Stimulated activated CD8-positive, alpha-beta memory T cell treated with anti-CD3 and anti-CD28 coated beads, Interleukin-12 subunit alpha, Interleukin-12 subunit beta, amount 100 ng/mL, for 4 hours (primary cell): ENCODE measurements at places on chromosomes 3 and 15.
A peak's percentile ranks its signal among the peaks of the same experiment; 100 is the strongest.

- DNase-seq, result no peak
Measured at GRCh38 chr3:15283702-15284101, 48.7 kb downstream of the SH3BP5 start.

GRCh38 chr3:113825090-113825489, 13.5 kb upstream of the GRAMD1C start:
- DNase-seq, result no peak

DNA sequence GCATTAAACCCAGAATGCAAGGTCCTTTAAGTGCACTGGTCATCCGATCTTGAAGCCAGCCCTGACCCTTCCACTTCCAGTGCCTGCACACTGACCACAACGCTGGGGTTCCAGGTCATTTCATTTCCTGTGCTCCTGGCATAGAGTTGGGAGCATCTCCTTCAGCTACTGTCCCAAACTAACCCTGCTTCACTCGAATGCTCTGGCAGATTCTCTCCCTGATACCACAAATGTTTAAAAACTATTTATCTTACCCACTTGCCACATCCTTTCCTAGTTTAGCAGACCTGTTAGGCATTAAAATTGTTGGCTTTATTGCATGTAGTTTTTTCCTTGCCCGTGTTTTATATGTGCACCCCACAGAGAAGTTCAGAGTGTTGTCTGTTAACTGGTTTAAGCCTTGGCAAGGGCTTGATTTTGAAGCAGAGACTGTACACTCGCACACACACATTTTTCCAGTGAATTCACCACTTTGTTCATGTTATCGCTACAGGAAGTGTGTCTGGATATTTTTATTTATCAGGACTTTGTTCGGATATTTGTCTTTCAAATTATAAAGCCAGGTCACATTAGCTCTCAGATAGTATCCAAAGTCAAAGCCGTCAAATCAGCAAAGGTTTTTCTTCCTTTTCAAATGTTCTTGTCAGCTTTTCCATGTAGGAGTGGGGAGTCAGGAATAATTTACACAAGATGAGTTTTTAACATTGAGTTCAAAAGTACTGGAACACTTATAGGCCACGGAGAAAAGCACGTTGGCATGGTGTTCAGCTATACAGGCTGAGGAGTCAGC, 77.3 kb downstream of the ABI3BP start:
- DNase-seq, result no peak

DNA sequence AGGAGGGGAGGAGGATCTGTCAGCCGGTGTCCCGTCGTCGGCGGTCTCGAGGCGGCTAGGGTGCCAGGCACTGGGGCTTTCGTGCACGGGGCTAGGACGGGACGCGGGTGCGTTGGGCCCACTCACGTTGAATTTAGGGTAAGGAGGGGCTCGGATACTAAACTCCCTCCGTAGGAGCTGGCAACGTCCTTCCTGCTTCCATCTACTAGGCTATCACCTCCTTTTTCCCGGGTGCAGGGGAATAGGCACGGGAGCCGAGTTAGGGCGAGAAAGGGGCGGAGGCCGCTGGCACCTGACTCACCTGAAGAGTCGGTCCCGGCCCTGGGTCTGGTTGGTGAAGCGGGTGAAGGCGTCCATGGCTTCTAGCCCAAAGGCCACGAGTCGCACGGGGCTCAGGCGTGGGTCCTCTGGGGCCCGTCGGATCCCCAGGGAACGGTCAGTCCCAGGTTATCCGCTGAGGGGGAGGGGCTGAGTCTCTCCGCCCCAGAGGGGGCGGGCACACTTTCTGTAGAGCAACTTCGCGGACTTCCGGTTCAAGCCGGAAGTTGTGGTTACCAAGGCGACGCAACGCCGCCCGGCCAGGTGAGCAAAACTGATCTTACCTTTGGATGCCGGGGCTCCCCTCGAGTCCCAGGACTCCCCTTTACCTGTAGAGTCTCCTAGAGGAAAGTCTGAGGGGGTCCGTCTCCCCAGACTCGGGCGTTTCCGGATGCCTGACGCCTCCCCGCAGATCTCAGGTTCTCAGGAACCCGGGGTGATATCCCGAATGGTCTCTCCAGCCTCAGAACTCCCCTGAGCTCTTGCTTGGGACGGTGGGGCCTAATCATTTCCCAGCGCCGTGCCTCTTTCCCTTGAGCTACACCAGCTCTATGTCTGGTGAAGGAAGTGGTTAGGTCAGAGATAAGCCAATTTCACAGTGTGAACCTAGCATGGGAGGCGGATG, at the start of the genes PEX11A and WDR93:
Gene PEX11A (minus strand): TSS at position 479 of the 943 bp plus-strand sequence. CDS start 122 bp downstream, at position 357.
Gene WDR93 (plus strand): TSS at position 536 of the 943 bp plus-strand sequence. CDS start 10,936 bp downstream, outside the sequence.
- DNase-seq, result peak; percentile 55

GRCh38 chr15:74397239-74398068, 30.0 kb upstream of the CYP11A1 start:
- no peak for DNase-seq

- no peak for DNase-seq
Measured at GRCh38 chr15:84976746-84977345, 4.8 kb upstream of the PDE8A start.

DNA sequence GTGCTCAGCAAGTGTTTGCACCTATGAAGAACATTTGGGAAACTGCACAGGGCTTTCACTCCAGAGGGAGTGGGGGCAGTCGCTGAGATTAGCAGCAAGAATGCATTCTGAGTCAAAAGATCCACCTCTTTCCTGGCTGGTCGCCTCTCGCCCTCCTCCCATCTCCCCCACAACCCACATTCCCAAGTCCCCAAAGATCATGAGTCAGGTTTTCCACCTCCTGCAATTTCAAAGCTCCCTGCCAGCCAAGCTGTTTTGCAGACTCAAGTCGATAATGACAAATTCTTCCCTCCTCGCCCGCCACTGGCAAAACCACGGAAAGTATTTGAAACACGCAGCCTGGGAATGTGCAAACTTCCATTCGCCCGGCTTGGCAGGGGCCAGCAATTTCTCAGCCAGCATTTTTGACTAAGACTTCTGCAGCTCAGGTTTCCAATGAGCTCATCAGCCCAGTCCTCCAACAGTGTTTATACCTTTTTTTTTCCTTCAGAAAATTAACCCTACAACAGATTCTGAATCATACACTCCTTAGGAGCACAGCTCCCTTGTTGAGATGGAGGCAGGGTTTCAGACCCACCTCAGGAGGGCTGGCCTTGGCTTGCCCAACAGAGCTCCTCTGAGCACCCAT, 181.4 kb downstream of the SMAD6 start:
- no peak for DNase-seq

- no peak for DNase-seq
Measured at GRCh38 chr3:143302638-143303171, 183.1 kb downstream of the CHST2 start.
